HEK293T (cell line): ENCODE measurements at places on chromosomes 11 and 22.

- no peak for DNase-seq
Observed at GRCh38 chr22:48700566-48701295, 1126.9 kb downstream of the BRD1 start.

DNA sequence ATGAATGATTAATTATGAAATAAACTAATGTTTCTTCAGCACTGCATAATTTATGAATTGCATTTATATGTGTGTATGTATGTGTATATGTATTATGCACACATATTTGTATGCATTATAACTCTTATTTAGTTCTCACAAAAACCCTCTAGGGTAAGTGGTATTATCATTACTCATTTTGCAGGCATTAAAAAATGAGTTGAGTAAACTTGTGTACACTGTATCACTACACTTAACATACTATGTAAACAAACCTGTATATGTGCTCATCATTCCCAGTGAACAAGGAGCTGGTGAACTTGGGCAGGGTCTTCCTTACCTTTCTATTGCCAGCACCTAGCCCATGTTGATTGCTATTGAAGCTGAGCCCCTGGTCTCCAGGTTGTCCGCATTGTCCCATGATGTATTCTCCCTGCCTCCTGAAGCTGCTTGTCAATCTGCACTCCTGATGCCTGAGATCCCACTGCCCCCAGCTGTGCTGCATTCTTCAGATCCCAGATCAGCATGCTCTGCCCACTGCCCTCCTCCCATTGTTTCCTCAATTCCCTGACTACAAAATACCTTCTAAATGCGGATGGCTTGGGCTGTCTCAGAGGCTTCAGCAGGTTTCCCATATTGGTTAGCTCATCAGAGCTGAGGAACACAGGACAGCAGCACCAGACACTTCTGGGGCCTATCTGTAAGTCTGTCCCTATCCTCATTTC, 267.9 kb upstream of the SESN3 start:
- DNase-seq, result no peak

GRCh38 chr11:35326266-35326879, 93.0 kb downstream of the SLC1A2 start:
- no peak for DNase-seq

DNA sequence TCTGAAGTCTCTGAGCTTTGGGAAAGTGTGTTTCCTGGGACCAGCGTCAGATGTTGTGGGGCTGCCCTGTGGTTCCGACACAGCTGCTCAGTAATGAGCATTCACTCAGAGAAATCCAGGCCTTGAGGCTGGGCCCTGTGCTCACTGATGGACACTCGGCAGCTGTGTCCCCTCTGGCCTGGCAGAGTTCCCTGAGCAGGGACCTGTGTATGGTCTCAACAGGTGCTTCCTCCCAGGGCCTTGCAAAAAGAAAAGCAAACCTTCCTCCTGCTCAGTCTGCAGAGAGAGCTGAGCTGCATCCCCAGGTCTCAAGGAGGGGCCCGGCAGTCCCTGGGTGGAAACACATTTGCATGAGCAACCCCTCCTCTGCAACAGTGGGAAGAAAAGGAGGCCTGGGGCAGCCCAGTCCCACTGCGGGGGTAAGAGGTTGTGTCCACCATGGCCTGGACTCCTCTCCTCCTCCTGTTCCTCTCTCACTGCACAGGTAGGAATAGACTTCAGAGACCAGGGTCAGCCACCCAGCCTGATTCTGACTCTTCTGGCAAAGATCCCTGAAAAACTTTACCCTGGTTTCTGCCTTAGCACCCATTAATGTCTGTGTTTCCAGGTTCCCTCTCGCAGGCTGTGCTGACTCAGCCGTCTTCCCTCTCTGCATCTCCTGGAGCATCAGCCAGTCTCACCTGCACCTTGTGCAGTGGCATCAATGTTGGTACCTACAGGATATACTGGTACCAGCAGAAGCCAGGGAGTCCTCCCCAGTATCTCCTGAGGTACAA, 131.2 kb downstream of the VPREB1 start:
- DNase-seq, result no peak

- DNase-seq, result no peak
Observed at GRCh38 chr11:1762537-1763302, 1.0 kb downstream of the CTSD start.

- no peak for DNase-seq
Observed at GRCh38 chr11:33185756-33186155, 24.5 kb upstream of the CSTF3 start.

- DNase-seq, result no peak
Observed at GRCh38 chr11:27837895-27838563, 137.8 kb upstream of the BDNF start.

- DNase-seq, result no peak
Observed at GRCh38 chr11:27618281-27618915, 81.9 kb downstream of the BDNF start.

DNA sequence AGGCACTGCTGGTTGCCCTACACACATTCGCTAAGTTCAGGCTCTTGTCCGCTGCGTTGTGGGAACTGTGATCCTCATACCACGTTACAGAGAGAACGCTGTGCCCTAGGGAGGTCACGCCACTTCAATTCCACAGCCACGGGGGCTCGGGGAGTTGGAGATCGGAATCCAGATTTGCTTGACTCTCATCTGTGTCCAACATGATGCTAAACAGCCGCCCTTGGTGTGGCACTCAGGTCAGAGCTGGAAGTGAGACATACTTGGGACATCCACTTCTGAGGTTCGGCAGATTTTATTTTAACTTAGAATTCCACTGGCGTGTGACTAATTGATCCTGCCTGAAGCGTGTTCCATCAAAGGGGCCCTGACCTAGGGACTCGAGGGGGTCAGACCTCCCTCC, 41.7 kb downstream of the RIBC2 start:
- DNase-seq, result no peak

DNA sequence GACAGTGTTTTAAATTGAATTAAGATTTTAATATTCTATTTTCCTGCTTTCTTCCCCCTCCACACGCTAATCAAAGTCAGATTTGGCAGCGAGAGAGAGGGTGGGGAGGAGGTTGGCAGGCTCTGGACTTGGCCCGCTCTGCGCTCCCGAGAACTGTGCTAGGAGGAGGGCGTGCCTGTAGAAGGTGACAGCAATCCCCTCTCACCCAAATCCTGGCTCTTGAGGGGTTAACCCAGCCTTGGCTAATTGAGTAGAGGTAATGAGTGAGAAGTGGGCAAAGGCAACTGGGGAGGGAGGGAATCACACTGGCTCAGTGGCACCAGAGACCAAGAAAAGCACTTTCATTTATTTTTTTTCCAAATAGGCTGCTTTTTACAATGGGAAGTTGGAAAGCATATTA, 42.2 kb downstream of the BUD13 start:
- DNase-seq, result no peak

GRCh38 chr22:46612904-46613605, 7.1 kb upstream of the GRAMD4 start:
- DNase-seq, result no peak

- no peak for DNase-seq
Observed at GRCh38 chr11:36743039-36743438, 145.0 kb upstream of the RAG2 start.

DNA sequence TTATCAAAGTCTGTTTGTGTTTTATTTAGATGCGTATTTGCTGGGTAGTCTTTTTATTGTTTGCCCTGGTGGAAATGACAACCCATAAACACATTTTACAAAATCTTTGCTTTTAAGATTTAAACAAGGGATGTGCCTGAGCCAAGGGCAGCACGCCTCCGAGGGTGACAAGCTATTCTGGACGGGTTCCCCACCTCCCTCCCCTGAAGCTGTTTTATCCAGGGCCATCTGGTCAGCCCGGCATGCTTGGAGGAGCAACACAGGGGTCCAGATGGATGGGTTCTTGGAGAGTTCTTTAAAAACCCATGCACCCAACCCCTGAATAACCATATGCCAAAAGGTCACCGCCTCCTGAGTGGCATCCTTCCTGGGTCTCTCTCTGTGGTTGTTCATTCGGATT, 408.9 kb downstream of the OPCML start:
- DNase-seq, result no peak

DNA sequence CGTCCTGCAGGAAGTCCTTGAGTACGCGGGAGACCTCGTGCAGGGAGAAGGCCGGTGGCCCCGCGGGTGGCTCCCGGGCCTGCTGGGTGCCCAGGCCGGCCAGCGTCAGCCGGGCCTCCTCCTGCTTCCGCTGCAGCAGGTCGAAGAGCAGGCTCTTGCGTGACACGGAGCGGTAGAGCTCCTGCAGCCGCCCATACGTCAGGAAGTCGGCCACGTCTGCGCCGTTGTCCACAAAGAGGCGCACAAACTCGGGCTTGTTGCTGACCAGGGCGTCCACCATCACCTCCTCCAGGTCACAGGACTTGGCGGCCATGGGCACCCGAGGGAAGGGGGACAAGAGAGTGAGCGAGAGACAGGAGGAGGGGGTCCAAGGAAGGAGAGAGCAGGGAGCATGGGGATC, 14.6 kb downstream of the TSSC4 start:
- no peak for DNase-seq

DNA sequence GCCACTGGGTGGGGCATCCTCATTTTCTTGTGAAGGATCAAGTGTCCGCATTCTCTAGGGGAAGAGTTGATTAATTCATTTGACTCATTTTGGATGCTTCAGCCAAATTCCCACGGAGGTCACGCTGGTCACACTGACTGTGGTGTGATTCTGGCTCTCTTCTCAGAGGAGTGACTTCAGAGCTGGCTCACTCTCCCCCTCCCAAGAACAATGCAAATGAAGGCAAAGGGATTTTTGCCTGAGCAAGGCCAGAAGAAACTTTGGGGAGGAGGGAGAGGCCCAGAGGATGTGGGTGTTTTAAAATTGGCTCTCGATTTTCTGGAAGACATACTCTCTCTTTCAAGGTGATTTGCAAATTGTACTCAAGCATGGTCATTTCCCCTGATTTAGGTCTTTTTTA, 51.1 kb upstream of the LMO2 start:
- no peak for DNase-seq
